ENCODE measurements at places on chromosomes 3 and 15.

GRCh38 chr3:12611117-12611516, 52.8 kb downstream of the RAF1 start:
- no peak for DNase-seq

GRCh38 chr15:99344639-99345038, 93.4 kb downstream of the LRRC28 start:
- no peak for DNase-seq

DNA sequence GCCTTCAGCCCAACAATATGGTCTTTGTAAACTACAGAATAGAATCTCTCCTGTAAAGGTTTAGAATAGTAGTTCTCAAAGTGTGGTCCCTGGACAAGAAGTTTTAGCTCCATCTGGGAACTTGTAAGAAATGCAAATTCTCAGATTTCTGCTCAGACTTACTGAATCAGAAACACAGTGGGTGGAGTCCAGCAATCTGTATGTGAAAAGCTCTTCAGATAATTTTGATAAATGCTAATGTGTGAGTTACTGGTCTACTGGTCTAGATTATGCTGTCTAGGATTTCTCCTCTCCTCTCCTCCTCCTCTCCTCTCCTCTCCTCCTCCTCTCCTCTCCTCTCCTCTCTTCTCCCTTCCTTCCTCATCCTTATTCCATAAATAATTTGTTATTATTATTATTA, 57.5 kb downstream of the RBMS3 start:
- DNase-seq, result no peak

DNA sequence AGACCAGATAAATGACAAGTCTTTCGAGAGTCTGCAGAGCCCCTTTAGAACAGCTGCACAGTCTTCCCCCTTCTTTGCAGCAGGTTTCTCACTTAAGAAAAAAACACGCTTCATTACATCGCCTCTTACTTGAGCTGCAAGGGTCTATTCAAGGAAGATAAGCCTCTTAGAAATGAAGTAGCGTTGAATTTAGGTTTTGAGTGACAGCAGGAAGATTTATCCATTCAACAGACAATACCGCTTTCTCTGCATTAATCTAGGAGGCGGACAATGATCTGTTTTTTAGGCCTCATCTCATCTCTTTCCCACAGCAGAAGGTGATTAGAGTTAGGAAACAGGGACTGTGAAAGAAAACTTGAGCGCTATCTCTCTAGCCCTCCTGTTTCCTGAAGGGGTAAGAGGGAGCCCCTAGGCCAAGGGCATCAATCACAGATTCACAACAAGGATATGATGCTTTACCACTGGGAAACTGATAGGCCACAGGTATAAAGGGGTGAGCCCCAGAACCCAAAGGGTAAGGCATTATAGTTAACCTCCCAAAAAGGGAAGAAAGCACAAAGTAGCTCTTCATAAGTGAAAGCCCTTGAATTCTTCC, 84.3 kb downstream of the MECOM start:
- no peak for DNase-seq

- no peak for DNase-seq
These were observed 894.0 kb downstream of the ROBO2 start for GRCh38 chr3:77933926-77934325.

GRCh38 chr15:96372554-96372953, 42.1 kb downstream of the NR2F2 start:
- DNase-seq, result no peak

- no peak for DNase-seq
These were observed 24.3 kb downstream of the OXNAD1 start for GRCh38 chr3:16289144-16289889.

DNA sequence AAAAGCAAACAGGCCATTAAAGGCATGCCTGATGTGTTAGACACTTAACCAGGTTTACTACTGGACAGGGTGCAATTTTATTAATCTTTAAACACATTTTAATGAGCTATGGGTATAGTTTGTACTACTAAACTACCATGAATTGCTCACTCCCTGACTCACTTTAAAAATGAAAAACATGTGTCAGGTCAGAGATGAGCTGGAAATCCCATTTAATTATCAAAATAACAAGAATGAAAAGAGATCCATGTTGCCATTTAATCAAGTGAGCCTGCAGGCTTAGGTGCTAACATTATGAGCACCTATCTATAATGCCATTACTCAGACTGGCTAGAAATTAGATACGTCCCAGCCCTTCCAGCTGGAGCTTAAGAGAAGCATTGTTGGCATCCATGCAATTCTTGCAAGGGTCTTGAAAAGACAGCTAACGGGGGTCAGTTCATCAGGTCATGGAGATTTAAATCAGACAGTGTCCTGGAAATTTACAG, 224.4 kb downstream of the THRB start:
- DNase-seq, result no peak

GRCh38 chr15:56252386-56252785, 8.7 kb upstream of the RFX7 start:
- no peak for DNase-seq

- no peak for DNase-seq
These were observed 1.1 kb downstream of the NCKIPSD start for GRCh38 chr3:48684480-48685143.

GRCh38 chr15:64665179-64665578, 110.2 kb downstream of the RBPMS2 start:
- DNase-seq, result no peak
